SK-N-SH (cell line): ENCODE measurements at places on chromosomes 5 and 9.

DNA sequence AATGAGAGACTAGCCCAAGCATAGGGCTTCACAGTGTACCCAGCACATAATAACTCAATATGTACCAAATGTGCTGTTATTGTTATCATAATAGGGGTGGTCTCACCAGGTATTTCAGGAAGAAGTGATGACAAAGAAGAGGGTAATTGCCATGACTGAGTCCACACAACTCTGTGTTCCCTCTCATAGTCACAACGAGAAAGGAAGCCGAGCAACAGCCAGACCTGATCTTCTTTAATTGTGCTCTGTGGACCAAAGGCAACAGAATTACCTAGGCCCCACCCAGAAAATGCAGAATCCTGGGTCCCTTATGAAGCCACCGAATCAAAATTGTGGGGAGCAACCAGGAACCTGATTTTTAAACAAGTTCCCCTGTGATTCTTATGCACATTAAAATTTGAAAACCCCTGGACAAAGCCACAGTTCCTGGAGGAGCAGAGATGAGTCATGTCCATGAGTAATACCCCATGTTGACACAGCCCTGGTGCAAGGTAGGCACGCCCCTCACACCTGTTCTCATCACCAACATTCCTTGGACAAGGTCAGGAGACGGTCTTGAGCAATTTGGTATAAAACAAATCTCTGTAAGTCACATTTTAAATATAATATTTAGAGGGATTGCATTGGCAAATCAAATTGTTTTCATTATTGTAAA, 5.2 kb downstream of the FGF1 start:
- H3K27ac ChIP-seq: no peak overlapping the region
- peaks cover 15% of the 10 kb centered on the region for H3K4me1 ChIP-seq
- no peak overlapping the region for H3K4me3 ChIP-seq
- no peaks in the 10 kb centered on the region for H3K36me3 ChIP-seq

GRCh38 chr5:56490971-56491468, 257.9 kb upstream of the ANKRD55 start:
- no peak for DNase-seq
- no peaks in the 10 kb centered on the region for H3K27me3 ChIP-seq
- no peak overlapping the region for H3K4me3 ChIP-seq
- H3K27ac ChIP-seq: no peak overlapping the region
- no peaks in the 10 kb centered on the region for H3K36me3 ChIP-seq

- no peaks in the 10 kb centered on the region for H3K36me3 ChIP-seq
- peak overlapping the region; percentile 39; the same call in 1 of the 2 replicates for H3K27ac ChIP-seq
- no peak overlapping the region for H3K4me3 ChIP-seq
- H3K4me1 ChIP-seq: peaks cover 8% of the 10 kb centered on the region; the same call in 1 of the 2 replicates
- DNase-seq: peak; percentile 56
Observed at GRCh38 chr5:118692811-118693342, 295.5 kb downstream of the DTWD2 start.

DNA sequence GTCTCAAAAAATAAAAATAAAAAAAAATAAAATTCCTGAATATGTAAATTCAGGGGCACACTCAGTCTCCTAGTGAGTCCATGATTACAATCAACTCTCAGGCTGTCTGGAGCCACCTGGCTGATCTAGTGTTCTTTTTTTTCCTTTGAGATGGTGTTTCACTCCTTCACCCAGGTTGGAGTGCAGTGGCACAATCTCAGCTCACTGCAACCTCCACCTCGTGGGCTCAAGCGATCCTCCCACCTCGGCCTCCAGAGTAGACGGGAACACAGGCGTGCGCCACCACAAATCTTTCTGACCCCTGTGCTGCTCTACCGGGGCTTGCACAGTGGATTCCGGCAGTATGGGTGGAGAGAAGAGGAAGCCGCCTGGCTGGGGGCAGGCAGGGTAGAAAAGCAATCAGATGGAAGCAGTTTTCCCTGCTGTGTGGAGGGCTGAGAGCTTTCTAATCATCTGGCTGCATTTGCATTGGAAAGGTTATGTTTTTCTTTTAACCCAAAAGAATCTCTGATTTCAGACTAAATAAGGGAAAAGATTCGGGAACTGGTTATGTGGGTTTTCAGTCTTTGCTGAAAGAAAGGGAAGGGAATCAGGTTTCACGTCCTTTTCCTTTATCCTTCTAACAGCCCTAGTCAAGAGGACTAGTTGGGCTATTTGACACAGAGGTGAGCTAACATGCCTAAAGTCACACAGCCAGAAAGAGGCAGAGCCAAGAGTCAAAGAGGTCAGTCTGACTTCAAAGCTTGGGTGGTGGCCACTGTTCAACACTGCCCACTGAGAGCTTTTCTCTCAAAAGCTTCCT, 26.3 kb upstream of the CORO2A start:
- no peak overlapping the region for H3K27ac ChIP-seq
- no peaks in the 10 kb centered on the region for H3K36me3 ChIP-seq
- no peak overlapping the region for H3K4me3 ChIP-seq
- no peaks in the 10 kb centered on the region for H3K27me3 ChIP-seq
- DNase-seq: no peak

DNA sequence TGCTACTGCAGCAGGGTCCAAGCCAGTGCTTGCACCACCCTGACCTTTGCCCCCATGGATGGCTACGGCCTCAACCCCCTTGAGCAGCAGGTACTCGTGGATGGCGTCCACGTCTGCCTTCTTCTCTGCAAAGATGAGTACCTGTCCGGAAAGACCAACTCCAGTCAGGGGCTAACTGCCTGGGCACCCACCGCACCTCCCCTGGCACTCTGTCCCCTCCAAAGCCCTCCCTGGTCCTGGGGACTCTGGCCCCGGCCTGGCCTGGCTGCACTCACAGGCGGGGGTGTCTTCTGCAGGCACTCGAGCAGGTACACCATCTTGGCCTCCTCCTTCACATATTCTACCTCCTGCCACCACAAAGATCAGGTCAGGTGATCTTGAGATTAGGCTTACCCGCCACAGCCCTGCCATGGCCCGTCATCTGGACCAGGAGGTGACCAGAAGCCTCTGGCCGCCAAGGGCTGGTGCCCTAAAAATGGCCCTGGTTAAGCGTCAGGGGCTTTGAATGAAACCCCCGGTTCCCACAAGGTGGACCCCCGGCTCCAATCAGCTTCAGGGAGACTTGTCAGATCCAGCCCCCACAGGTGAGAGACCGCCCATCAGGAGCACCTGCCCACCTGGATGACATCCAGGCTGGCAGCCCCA, 3.2 kb upstream of the DOK3 start:
- H3K27ac ChIP-seq: no peak overlapping the region
- H3K4me1 ChIP-seq: peaks cover 10% of the 10 kb centered on the region
